ENCODE measurements at places on chromosomes 7 and 10.

DNA sequence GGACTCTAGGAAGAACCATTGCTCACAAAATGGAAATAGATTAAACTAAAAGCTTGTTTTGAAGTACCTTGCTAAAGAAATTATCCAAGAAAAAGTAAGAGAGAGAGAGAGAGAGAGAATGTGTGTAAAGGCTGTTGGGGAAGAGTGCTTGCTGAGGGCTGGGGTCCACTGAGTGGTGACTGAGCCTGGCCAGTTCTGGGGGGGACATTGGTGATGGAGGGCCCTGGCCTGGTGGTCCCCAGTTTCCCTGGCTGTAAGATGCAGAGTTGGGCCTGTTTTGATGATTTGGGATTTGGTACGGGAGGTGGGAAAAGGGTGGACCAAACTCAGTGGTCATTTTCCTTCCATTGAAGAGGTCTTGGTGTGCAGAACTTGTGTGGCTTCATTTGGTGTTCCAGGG is 880 bp downstream of the RAMP3 start:
- no peaks in the 10 kb centered on the region for H3K4me1 ChIP-seq
- no peak for DNase-seq
- no peak overlapping the region for H3K27ac ChIP-seq
- H3K36me3 ChIP-seq: no peaks in the 10 kb centered on the region
- H3K4me3 ChIP-seq: no peak overlapping the region

- H3K4me1 ChIP-seq: peaks cover 15% of the 10 kb centered on the region
- H3K4me3 ChIP-seq: peak overlapping the region; percentile 97
- peak overlapping the region; percentile 63 for H3K27ac ChIP-seq
- DNase-seq: peak; percentile 89
These were observed 775 bp upstream of the ABHD11 start for GRCh38 chr7:73739387-73739767.

- H3K27me3 ChIP-seq: no peaks in the 10 kb centered on the region
- no peak overlapping the region for H3K27ac ChIP-seq
- DNase-seq: peak; percentile 83
These were observed 21.2 kb downstream of the PRXL2A start for GRCh38 chr10:80429521-80429973.

GRCh38 chr7:3301449-3301731 is 338 bp downstream of the SDK1 start:
- H3K4me3 ChIP-seq: no peak overlapping the region
- no peak overlapping the region for H3K27ac ChIP-seq
- DNase-seq: no peak
- H3K27me3 ChIP-seq: peaks cover 24% of the 10 kb centered on the region
- no peaks in the 10 kb centered on the region for H3K36me3 ChIP-seq

- peaks cover 3% of the 10 kb centered on the region for H3K4me1 ChIP-seq
- no peak overlapping the region for H3K4me3 ChIP-seq
- no peaks in the 10 kb centered on the region for H3K36me3 ChIP-seq
- no peak overlapping the region for H3K27ac ChIP-seq
- H3K27me3 ChIP-seq: no peaks in the 10 kb centered on the region
These were observed 273.1 kb downstream of the AGMO start for GRCh38 chr7:15288741-15289140.
